ENCODE measurements at places on chromosomes 3 and 15.

GRCh38 chr3:183924956-183925355 is 40.3 kb upstream of the PARL start:
- peak; percentile 81 for DNase-seq

GRCh38 chr15:94367726-94368535 is 136.6 kb downstream of the MCTP2 start:
- no peak for DNase-seq

- DNase-seq, result no peak
Observed at GRCh38 chr15:79617071-79617470, 184.9 kb downstream of the MINAR1 start.

DNA sequence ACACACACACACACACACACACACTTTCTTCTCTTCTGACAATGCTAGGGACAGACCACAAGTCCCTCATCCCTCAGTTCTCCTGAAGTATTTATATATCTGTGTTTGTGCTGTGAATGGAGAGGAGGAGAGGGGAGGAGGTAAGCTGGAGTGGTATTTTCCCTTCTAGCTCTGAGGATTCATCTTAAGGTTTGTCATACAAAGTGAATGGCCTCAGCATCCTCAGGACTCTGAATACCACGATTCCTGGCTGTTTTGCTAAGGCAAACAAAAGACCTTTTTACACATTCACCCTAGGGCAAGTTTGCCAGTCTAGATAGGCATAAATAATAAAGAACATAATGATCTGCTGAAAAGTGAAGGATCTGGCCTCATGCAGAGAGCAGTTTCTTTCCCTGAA is 65.7 kb upstream of the CHMP2B start:
- no peak for DNase-seq

- no peak for DNase-seq
Observed at GRCh38 chr15:58392611-58393161, 39.1 kb upstream of the LIPC start.

DNA sequence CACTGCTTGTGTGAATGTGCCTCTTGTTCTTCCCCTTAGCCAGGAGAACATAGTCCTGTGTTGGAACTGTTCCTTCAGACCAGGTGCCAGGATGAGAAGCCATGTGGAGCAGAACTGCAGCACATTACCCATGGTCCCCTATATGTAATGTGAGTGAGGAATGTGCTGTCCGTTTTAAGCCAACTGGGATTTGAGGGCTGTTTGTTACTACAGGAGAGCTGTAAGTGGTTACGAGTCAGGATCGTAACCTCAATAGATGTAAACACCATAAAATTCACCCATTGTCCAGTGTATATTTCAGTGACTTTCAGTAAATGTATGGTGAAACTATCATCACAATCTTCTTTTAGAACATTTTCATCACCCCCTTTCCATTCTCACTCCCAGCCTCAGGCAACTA is 10.1 kb upstream of the SCAP start:
- no peak for DNase-seq

- peak; percentile 89 for DNase-seq
Observed at GRCh38 chr15:74291101-74292071, 55.3 kb downstream of the CCDC33 start.

DNA sequence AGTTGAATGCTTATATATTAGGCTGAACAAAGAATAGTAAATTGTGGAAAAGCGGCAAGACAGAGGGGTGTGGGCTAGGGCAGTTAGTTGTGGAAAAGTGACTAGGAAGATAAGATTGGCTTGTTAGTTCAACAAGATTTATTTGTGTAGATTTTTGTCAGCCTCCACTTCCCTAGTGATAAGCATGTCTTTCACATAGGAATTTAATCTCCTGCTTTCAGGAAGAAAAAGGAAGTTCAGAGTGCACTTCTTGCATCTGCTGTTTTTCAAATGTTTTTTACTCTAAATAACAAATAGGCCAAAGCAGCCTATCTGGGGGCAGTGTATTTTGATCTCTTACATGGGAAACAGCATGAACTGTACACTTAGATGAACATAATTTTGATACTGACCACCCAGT is 919.9 kb downstream of the NAALADL2 start:
- DNase-seq, result no peak

GRCh38 chr15:92949604-92950249 is 49.6 kb downstream of the CHD2 start:
- DNase-seq, result no peak

DNA sequence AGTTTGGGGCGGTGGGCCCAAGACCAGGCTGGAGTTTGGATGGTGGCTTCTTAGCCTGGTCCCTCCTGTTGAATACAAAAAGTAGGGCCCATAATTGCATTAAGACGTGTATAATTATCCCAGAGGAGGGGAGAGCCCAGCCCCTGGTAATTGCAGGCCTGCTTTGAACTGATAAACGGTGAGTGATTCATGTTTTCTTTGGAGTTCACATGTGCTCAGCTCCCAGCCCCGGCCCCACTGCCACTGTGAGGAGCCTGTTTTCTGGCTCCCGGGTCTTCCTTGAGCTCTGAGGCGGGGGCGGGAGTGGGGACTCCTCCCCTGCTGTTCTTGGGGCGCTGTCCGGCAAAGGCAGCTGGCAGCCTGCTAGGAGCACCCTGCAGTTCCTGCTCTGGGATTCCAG is 3.1 kb downstream of the PLXNA1 start:
- DNase-seq, result no peak

GRCh38 chr3:14199641-14200040 is 21.0 kb downstream of the LSM3 start:
- DNase-seq, result no peak

DNA sequence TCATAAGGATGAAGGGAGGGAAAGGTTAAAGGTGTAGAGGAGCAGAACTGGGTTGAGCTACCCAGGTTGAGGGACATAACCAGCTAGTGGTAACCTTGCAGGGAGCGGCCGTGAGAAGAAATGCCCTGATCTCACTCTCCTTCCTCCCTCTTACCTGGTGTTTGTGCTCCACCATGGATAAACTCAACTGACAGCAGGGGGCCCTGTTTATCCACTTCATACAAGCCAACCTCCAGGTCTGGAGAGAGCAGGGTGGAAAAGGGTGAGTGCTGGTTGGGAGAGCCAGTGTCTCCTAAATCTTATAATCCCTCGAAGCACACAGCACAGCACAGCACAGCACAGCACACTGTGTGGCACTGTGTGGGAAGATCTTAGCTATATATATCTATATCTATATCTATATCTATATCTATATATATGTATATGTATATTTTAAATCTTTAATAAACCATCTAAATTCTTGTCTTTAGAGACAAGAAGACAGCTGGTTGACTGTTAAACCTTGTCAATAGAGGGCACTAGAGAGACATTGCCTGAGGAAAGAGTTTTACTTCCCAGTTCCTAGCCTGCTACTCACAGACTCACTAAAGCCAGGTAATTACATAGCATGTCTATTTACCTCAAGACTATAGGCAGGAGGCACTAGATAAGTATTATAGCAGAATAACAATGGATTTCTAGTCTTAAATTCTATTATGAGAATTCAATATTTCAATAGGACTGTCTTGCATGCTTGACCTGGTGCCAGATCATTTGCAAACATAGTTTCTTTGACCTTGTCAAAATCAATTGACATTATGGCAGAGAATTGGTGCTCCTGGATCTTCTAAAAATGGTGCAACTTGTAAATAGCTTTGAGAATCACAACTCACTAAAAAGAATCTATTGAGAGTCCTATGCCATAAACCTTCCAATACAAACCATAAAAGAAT is 21.7 kb upstream of the FMN1 start:
- no peak for DNase-seq

DNA sequence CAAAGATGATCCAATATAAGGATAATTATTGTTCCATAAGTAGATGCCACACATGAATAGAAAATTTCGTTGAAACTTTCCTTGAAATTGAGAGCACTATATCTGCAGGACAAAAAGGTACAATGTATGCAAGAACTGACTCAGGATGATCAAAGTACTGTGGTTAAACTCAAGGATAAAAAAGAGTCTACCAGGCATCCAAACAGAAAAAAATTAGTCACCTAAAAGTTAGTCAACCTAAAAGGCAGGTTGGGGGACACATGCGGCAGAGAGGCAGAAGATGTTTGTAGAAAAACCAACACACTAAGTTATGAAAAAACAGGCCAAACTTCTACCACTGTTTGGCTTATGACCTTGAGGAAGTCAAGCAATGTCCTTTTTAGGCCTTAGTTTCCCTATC is 68.7 kb downstream of the GSK3B start:
- no peak for DNase-seq

DNA sequence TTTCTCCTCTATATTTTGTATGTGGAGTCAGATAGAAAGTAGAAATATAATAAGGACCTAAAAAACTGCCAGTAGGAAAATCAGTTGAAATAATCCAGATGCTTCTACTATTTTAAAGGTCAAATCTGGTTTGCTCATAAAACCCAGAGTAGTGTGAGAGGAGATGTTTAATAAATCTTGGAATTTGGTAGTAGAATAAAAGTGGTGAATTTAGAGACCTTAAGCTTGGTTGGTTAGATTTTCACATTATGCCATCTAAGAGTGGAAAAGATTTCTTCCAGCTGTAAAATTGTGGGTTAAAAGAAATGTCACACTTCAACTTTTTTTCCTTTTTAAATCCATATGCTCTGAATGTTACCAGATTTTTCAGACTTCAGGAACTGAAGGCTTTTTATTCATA is 266.4 kb upstream of the GOLIM4 start:
- no peak for DNase-seq

DNA sequence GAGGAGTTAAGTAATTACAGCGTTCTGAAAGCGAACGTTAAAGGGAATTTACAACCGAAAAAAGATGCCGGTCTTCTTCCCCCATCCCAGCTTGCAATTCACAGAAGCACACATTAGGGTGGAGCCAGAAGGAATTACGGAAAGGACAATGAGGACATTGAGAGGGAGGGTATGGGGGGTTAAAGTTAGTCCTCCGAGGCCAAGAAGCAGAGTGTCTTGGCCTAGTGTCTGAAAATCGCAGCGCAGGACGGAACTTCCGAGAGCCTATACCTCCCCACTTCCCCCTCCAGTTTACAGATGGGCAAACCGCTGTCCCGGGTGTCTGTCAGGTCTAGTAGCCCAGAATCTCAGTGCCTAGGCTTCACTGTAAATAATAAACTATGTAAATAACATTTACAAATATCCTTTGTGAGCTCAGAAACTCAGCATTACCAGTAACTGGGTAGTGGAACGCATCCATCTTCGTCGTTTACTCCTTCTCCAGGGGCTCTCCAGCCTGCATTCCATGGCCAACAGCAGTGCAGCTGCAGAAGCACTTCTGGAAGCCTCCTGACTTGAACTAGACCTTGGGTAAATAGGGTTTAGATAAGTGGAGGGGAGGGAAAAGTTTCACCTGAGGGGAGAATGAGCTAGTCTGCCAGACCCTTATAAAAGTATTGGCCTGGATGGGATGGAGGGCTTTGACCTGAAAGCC is 922 bp downstream of the ADPRH start:
- no peak for DNase-seq

GRCh38 chr3:5006755-5007202 is 27.5 kb downstream of the BHLHE40 start:
- DNase-seq, result peak; percentile 23

DNA sequence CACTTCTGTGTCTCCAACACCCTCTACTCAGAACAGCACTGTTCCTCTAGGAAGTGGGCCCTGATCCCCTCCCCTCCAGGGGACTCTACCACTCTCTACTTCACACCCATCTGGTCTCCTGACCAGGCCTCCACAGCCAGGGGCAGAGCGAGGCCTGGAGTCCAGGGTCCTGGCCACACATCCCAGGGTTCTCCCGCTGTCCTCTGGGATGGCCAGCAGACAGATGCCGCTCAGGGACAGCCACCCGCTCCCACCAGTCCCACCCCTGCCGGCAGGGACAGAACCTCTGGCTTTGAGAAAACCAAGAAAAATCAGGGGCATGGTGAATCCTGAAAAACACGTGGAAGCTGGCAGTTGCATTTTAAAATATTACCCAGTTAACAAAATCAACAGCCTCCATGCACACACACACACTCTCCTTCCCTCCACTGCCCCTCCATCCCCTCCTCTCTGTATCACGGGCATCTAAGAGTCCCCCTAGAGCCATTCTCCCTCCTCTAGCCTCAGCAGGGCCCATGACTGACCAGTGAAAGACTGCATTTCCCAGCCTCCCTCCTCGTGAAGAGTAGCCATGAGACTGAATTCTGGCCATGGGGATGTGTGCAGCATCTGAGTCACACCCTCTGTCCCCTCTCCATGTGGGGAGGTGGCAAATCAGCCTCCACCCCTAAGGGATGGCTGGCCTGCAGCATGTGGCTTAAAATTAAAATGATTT is 32.1 kb upstream of the IQSEC1 start:
- peak; percentile 23 for DNase-seq

DNA sequence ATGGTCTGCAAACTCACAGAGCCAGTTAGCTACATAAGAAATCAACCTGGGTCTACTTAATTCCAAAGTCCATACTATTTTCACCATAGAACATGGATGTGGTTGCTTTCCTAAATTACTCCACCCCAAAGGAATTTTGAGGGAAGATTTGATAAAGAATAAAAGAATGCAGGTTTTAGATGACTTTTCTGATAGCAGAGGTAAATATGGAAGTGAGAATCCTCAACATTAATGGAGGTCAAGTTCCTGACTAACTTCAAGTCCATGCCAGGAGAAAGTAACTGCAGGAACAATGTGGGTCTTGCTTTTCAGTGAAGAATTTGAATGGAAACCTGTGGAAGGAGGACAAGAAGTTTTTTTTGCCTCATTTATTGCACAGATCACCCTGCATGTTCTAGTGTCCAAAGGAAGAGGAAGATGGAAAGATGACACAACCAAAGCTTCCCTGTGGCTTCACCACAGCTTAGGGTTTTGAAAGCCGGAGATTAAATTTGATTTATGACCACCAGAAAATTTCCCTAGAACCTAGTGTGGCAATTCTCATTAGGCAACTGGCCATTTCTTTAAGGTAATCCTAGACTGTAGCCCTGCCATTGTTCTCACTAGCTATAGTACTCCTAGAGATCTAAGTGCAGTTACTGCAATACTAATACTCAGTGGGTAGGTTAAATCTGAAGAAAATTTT is 429.7 kb downstream of the RAP2B start:
- no peak for DNase-seq

GRCh38 chr15:70217226-70218160 is 119.8 kb upstream of the TLE3 start:
- DNase-seq, result peak; percentile 46

DNA sequence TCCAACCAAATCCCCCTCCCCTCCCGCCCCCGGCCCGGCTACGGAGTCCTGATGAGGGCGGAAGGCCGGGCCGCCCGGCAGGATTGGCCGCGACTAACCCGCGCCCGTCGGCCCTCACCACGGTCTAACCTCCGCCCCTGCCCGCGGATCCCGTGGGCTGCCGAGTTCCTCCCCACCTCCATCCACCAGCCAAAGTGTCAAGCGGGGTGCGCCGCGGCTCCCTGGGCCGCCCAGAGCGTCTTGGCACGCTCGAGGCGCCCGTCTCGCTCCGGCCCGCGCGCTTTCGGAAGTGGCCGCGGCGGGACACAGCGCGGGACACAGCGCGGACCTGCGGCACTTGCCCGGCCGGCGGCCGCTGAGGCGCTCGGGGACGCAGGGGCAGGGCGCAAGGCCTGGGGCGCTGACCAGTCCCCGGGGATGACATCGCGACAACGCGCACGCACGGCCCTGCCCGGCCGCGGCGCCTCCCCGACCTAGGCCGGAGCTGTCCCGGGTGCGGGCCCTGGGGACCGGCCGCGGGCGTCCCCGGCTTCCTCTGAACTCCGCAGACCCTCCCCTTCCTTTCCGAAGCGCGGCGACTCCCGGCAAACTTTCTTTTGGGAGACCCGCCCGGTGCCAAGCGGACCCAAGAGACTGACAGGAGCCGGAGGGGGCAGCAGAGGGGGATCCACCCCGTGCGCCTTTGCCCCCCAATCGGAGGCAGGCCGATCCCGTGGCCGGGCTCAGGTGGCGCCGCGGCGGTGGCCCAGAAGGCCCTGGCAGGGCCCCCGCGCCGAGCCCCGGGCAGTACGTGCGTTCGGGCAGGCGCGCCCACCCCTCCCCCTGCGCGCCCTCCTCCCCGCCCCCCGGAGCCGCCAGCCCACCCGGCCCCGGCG is 112.8 kb upstream of the ICE2 start:
- peak; percentile 77 for DNase-seq
